ENCODE measurements at places on chromosomes 7 and 10. TPM values are rescaled to one million over a fixed set of nuclear protein-coding genes. Genes with fewer than 3 reads are reported as not detected.

Gene PON3
- 5.1 TPM for total RNA-seq

Gene SH2D4B
- total RNA-seq = not detected

Gene SLC39A12
- total RNA-seq = not detected

Gene C10orf105
- total RNA-seq = not detected

Gene UPK3B
- 0.75 TPM for total RNA-seq

Gene ANKRD1
- total RNA-seq = not detected

Gene WNT16
- total RNA-seq = not detected

Gene PAPOLB
- 0.68 TPM for total RNA-seq

Measured in subcutaneous adipose tissue (tissue), 4 donors.